Karpas-422 (cell line): ENCODE measurements at places on chromosomes 4 and X.

GRCh38 chr4:147160908-147161513, 215.3 kb upstream of the TTC29 start:
- no peak overlapping the region for H3K27ac ChIP-seq
- peak; percentile 78 for DNase-seq
- no peaks in the 10 kb centered on the region for H3K27me3 ChIP-seq

DNA sequence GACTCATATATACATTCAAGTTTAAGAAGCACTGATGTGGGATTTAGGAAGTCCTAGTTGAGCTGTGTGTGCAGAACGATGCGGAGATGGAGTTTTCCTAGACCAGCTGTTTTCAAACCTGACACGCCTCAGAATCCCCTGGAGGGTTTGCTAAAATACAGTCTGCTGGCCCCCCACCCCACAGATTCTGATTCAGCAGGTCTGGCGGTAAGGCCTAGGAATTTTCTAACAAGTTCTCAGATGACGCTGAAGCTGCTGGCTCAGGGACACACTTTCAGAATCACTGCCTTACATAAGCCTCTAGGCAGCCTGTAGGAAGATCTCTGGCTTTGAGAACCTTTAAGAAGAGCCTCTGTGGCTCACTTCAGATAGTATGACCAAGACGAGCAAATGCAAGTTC, 73.1 kb downstream of the PHEX start:
- no peaks in the 10 kb centered on the region for H3K27me3 ChIP-seq
- no peaks in the 10 kb centered on the region for H3K36me3 ChIP-seq
- H3K4me1 ChIP-seq = no peaks in the 10 kb centered on the region
- no peak overlapping the region for H3K4me3 ChIP-seq

DNA sequence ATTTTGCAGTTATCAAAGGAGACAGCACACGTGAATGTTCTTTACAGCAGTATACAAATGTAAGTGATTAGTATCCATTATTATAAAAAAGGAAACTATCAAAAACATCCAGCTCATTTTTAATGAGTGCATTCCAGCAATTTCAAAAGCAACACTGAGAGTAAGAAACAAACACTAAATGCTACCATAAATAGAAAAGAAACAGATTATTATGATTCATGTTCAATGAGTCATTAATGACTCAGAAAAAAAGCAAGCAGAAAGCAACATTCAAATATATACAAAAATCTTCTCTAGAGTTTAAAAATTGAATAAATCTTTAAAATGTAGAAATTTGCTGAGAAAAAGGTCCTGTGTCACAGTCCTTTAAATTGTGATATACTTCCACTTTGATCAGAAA, 346.5 kb upstream of the FMR1 start:
- no peak overlapping the region for H3K27ac ChIP-seq
- H3K27me3 ChIP-seq = no peaks in the 10 kb centered on the region
- no peak overlapping the region for H3K4me3 ChIP-seq
- no peak for DNase-seq
- H3K36me3 ChIP-seq = no peaks in the 10 kb centered on the region
- no peaks in the 10 kb centered on the region for H3K4me1 ChIP-seq

GRCh38 chr4:75786526-75786925, 62.1 kb downstream of the USO1 start:
- H3K4me3 ChIP-seq = no peak overlapping the region
- H3K27me3 ChIP-seq = no peaks in the 10 kb centered on the region
- no peak overlapping the region for H3K27ac ChIP-seq

GRCh38 chr4:139501927-139502899, 48.3 kb downstream of the RAB33B start:
- DNase-seq = no peak
- no peaks in the 10 kb centered on the region for H3K27me3 ChIP-seq
- no peak overlapping the region for H3K27ac ChIP-seq
- H3K36me3 ChIP-seq = peaks cover 14% of the 10 kb centered on the region; the same call in 1 of the 2 replicates

- no peaks in the 10 kb centered on the region for H3K36me3 ChIP-seq
- no peak overlapping the region for H3K4me3 ChIP-seq
- no peak for DNase-seq
- H3K27ac ChIP-seq = no peak overlapping the region
These were observed 29.6 kb upstream of the MSX1 start for GRCh38 chr4:4829837-4830236.
